Thoracic aorta (tissue), 2 donors: ENCODE measurements at places on chromosomes 1 and 21.

DNA sequence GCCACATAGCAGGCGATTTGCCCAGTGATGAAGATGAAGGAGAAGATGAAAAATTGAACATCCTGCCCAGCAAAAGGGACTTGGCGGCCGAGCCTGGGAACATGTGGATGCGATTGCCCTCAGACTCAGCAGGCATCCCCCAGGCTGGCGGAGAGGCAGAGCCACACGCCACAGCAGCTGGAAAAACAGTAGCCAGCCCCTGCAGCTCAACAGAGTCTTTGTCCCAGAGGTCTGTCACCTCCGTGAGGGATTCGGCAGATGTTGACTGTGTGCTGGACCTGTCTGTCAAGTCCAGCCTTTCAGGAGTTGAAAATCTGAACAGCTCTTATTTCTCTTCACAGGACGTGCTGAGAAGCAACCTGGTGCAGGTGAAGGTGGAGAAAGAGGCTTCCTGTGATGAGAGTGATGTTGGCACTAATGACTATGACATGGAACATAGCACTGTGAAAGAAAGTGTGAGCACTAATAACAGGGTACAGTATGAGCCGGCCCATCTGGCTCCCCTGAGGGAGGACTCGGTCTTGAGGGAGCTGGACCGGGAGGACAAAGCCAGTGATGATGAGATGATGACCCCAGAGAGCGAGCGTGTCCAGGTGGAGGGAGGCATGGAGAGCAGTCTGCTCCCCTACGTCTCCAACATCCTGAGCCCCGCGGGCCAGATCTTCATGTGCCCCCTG is 3.3 kb downstream of the ZBTB18 start:
- no peak for DNase-seq

- no peak for DNase-seq
Observed at GRCh38 chr1:78483903-78484302, 6.9 kb upstream of the PTGFR start.

DNA sequence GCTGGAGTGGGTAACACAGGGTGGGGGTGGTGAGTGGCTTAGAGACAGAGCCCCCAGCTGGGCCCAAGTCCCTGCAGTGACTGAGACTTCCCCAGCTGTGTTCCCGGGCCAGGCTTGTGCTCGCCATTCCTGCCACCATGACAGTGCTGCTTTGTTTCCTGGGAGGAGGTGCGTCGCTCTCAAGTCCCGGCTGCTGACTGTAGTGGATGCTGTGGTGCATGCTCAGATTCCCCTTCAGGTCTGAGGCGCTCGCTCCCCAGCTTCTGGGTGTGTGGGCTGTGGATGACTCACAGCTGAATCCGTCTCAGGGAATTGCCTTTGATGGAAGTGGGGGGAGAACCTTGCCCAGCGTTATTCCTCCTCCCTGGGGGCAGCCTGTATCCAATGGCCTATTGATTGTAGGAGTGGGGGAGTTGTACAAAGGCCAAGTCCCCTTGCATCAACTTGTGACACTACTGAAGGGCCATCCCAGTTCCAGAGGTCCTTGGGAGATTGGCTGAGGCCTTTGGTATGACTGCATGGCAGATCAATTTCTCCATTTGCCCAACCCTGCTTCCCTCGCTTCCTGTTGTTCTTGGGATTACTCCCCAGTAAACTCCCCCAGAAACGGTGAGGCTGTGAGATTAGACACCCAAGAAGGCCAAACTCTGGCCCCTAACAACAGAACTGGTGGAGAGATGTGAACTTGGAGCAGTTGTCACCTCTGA is 17.8 kb upstream of the POU3F1 start:
- DNase-seq = no peak

DNA sequence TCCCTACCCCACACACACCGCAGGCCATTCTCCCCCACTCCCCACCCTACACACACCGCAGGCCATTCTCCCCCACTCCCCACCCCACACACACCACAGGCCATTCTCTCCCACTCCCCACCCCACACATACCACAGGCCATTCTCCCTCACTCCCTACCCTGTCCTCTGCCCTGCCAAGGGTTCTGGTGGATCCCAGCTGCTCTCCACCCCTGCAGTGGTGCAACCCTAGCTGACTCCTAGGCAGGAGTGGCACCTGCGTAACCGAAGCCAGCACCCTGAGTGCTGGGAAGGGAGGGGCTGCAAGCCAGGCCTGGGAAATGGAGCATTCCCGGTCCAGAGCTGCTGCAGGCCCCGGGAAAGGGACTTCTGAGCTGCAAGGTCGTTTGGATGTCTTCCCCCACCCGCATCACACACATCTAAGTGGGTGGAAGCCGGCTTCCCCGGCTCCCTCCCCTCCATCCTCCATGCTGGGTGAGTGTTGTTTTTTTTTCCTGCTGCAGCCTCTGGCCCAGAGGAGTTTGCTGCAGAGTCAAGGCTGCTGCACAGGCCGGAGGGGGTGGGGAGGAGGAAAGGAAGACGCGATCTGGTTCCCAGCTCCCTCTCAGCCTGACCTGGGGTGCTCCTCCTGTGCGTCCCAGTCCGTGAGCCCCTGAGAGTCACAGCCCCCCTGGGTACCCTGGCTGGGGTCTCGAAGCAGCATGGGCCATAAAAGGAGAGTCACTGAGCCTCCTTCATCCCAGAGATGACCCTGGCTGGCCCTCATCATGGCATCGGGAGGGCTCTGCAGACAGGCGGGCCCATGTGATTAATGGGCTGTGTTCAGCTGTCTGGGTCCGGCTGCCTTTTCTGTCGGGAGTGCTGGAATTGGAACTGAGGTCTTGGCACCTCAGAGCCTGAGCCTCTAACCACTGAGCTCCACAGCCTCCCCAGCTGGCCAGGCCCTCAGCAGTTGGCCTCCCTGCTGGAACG is 16.1 kb downstream of the H6PD start:
- no peak for DNase-seq

- no peak for DNase-seq
Observed at GRCh38 chr1:46708121-46708520, 10.8 kb downstream of the EFCAB14 start.

GRCh38 chr21:18831942-18832676 is 428.5 kb upstream of the TMPRSS15 start:
- DNase-seq = no peak

- DNase-seq = no peak
Observed at GRCh38 chr1:37177230-37177864, 143.0 kb upstream of the GRIK3 start.

DNA sequence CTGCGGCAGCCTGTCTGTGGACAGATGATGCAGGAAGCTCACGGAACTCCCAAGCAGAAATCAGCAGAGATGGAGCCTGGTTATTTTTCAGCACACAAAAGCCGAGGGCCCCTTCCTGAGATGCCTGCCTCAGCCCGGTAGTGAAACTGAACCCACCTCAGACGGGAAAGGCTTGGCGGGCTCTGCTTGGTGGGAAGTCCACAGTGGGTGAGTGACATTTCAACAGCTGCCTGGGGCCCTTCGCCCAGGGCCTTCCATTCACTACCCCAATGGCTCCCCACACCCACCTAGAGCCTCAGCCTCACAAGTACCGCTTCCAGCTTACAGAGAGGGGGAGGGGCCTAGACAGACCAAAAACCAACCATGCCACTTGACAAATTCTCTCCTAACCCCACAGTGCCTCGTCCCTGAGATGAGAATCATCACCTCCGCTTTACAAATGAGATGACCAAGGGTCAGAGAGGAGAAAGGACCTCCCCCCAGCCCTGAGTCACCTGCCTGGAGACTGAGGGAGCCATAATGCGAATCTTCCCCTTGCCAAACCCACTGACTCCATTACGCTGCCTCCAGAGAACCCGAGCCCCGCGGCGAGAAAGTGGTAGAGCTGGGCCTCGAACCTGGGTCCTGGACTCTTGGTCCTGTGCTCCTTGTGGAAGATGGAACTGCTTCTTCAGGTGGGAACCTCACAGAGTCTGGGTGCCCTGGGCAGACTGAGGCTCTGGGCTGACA is 3.4 kb upstream of the ECE1 start:
- DNase-seq = no peak

DNA sequence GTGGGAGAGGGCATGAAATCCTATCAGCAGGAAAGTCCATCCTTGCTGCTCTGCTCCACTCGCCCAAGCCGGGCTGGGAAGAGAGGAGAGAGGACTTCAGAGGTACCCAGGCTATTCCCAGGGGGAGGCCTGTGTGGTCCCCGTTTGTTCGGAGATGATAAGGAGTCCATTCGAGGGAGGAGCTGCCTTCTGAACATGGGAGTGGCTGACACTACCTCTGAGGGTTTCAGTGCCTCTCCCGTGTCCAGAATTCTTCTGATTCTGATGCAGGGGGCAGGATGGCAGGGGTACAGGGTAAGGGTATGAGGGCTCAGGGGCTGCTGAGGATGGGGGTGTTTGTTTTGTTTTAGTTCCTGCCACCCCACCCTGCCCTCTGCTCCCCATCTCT is 40.4 kb downstream of the BACE2 start:
- no peak for DNase-seq

- no peak for DNase-seq
Observed at GRCh38 chr1:86239894-86240293, 83.3 kb upstream of the COL24A1 start.

- no peak for DNase-seq
Observed at GRCh38 chr1:223669003-223669795, 3.7 kb upstream of the CAPN8 start.

DNA sequence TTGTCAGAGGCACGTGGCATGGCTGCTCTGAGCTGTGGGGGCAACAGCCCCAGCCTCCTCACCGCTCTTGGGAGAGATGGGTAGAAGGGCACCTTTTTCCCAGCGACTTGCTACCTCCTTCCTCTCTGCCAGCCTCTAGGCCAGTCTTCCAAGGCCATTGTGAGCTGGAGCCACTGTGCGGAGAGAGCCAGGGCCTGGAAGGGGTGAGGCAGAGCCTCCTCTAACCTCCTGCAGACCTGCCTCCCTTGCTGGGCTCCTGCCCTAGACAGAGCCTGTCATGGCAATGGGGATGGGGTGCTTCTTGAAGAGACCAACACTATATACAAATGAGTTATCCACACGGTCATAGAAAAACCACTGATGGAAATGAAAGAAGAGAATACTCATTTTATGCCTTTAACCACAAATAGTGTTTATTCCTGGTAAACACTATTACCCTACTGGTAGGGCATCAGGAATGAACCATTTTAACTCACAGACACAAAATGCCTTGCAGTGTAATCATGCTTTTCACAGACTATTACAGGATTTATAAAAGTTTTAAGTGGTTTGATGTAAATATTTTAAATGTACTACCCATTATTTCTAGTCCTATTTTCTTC is 5.0 kb upstream of the IGFN1 start:
- no peak for DNase-seq

DNA sequence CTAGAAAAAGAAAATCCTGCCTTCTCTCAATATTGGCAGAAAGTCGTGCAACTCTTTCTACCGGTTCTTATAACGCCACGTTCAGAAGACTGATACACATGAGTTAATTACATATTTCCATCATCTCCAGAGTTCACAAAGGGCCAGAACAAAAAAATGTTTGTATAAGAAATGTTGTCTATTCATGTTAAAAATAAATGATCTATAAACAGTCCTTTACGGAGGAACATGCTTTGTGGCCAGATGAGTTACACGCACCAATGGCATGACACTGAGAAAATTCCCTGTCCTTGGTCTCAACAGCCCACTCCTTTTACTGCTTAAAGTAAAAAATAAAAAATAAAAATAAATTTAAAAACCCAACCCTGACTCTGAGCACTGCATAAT is 29.5 kb downstream of the C2CD2 start:
- DNase-seq = no peak

- DNase-seq = no peak
Observed at GRCh38 chr1:29673669-29674626, 437.6 kb downstream of the PTPRU start.
